ENCODE measurements at places on chromosomes 3 and 15.

DNA sequence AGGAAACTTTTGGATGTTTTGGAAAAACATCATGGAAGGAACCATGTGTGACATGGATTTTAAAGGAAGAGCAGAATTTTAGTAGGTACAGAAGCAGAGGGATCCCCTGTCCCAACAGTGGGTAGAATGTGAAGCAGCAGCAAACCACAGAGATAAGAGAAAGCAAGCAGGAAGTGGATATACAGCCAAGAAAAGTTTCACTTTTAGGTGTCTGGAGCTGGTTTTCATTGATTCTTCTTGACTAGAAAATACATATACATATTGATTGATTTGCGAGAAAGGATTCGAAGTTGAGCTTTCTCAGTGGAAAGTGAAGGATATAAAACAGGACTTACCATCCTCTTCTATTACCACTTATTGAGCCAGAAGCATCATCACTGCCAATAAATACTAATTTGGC lies 133.5 kb downstream of the KCNMB2 start:
- no peak for DNase-seq

GRCh38 chr3:4015426-4015825 lies 216.2 kb downstream of the LRRN1 start:
- DNase-seq: no peak

DNA sequence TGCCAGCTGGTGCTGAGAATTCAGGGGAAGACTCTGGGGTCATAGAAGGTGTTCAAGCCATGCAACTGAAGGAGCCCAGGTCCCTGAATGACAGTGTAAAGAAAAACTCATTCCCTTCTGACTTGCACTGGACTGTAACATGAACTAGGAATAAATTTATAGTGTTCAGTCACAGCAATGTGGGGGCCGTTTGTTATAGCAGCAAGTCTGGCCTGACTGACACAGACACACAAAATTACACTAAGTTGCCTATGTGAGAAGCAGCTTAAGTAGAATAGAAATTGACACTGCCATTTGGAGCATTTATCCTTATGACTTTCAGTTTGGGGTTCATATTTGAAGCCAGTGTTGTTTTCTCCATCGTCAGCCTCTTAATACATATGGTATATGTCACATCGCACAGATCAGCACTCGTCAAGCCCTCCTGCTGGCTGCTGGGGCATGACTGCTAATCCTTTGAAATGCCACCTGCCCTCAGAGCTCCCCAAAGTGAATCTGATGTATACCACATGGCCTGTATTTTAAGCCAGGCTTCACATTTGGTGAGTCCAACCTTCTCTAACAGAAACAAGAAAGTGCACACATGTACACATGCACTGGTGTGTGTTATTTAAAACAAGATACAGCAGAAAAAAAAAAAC lies 17.1 kb upstream of the HEG1 start:
- no peak for DNase-seq

GRCh38 chr15:70791259-70791658 lies 27.9 kb upstream of the UACA start:
- no peak for DNase-seq

DNA sequence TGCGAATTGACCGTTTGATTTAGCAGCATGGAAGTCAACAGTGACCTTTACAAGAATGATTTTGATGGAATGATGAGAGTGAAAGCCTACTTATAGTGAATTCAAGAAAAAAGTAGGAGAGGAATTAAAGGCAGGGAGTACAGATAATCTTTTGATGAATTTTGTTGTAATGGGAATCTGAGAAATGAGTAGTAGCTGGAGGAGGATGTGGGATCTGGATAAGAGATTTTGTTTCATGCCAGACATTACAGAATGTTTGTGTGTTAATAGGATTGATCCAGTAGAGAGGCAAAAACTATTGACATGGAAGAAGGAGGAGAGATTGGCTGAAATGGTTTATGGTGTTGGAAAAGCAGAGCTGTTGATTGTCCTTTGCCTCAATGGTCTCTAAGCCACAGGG lies 17.4 kb upstream of the ZNF609 start:
- no peak for DNase-seq

- no peak for DNase-seq
Observed at GRCh38 chr3:17054301-17054981, 169.7 kb downstream of the PLCL2 start.

DNA sequence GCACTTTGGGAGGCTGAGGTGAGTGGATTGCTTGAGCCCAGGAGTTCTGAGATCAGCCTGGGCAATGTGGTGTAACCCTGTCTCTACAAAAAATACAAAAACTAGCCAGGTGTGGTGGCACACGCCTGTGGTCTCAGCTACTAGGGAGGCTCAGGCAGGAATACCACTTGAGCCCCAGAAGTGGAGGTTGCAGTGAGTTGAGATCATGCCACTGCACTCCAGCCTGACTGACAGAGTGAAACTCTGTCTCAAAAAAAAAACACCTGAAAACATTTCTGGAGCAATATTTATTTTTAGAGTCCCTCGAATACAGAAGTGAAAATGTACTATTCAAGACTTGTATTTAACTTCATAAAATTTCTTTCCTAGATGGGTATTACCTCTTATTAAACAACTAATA lies 4.6 kb downstream of the SPCS1 start:
- no peak for DNase-seq

DNA sequence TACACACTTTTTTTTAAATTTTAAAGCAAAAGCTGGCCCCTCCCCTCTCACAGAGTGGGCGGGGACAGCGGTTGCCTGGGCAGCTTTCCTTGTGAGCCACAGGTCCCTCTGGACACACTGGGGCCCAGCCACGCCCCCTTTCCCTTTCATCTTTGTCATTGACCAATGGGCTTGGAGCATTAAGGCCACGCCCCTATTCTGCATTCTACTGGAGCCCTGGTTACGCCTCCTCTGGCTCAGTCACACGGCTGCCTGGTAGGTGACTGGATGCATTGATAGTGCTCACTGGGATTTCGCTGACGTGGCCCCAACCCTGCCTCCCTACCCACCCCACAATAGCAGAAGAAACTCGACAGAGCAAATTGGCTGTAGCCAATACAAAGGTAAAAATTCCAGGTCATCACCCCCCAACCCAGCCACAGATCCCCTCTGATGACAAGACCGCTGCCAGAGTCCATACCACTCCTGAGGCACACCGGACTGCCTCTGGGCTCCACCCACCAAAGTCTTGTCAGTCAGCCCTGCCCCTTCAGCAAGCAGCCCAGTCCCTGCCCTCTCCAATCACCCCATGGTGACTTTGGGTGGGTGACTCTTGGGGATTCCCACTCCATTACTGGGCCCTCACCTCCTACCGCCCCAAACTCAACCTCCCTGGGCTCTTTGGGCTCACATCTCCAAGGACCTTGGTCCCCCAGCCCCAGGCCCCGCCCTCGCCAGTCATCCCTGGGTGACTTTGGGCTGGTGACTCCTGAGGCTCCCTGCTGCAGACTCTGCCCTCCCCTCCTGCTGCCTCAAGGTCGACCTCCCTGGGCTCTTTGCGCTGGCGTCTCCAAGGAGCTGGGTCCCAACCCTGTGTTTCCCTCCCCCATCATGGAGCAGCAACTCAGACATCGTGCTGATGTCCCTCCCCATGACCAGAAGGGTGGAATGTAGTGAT lies 112.2 kb upstream of the FAN1 start:
- no peak for DNase-seq

GRCh38 chr3:130971208-130971607 lies 55.4 kb downstream of the ASTE1 start:
- no peak for DNase-seq

DNA sequence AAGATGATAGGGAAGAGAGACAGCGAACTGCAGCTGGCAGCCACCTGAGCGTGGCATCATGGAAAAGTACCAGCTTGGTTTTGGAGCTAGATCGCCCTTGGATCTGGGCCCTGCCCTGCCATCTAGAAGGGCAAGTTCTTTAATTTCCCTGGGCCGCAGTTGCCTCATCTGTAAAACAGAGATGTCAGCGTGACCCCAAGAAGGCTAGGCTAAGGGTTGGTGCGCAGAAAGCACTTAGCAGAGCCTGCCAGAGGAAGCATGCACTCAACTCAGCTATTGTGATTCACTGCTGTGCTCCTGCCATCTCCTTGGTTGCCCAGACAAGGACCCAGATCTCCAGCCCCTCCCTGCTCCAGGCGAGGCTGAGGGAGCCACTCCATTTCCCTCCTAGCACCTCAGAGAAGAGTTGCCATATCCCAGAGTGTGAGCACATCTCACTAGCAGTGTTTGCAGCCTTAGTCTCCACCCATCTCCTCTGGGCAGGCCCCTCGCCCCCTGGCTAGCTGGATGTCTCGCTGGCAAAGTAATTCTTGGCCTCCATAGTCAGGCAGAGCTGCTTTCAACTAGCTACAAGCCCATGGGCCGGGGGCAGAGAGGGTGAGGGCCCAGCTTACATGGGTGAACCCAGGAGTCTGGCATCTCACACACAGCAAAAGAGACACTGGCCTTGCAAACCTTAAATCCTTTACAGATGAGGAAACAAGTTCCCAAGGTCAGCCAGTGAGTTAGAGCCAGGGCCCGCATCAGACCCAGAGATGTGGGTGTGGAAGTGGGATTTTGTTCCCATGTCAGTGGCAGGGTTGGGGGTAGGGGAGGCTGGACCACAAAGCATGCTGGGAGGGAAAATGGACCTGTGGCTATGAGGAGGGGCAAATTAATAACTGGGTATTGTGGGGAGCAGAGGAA lies 280.7 kb upstream of the TLE3 start:
- DNase-seq: no peak

DNA sequence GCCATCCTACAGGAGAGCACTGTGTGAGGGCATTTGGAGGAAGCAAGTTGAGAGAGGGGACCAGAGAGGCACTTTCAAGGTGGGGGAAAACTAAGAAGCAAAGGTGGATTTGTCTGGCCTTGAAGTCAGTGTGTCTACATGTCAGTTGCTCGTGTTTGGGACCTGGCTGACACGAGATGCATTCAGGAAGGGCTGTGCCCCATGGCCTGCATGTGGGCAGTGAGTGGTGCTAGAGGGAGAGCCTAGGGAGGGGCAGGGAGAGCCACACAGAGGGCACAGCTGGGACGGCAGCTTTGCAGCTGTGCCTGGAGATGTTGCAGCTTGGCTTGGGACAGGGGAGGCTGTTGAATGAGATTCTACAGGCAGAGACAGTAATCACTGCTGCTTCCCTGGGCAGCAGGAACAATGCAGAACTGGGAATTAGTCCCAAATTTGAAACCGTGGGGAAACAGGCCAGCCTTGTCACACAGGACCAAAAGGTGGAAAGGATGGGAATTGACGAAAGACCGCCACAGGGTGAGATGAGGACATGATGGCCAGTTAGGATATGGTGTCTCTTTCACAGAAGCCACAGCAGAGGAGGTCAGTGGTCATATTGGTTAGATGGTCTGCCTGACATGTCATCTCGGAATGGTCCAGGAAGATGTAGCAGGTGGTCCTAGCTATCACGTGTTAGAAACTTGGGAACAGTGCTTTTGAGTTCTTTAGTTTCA lies 10.0 kb downstream of the SEC61A1 start:
- no peak for DNase-seq

All from T-helper 17 cell (primary cell).